NK-92 treated with Interleukin-12 subunit alpha and Interleukin-12 subunit beta, amount 100 ng/mL, for 24 hours (cell line): ENCODE measurements at places on chromosomes 7 and 10.

DNA sequence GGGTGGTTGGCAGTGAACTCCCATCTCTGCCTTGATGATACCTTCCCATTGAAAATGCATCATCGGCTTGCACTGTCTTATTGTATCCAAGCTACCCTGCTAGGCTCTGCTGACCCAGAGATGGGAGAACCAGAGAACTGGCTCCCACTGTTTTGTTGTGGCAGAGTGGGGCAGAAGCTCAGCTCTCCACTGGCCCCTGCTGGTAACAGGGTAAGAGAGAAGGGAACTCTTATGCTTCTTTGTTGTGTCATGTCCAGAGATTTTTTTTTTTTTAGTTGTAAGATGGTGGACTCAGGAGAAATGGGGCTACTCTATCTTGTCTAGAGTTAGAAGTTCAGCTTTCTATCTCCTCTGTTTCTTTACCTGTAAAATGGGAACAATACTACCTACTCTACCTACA lies 100.5 kb upstream of the SDK1 start:
- no peak for DNase-seq

DNA sequence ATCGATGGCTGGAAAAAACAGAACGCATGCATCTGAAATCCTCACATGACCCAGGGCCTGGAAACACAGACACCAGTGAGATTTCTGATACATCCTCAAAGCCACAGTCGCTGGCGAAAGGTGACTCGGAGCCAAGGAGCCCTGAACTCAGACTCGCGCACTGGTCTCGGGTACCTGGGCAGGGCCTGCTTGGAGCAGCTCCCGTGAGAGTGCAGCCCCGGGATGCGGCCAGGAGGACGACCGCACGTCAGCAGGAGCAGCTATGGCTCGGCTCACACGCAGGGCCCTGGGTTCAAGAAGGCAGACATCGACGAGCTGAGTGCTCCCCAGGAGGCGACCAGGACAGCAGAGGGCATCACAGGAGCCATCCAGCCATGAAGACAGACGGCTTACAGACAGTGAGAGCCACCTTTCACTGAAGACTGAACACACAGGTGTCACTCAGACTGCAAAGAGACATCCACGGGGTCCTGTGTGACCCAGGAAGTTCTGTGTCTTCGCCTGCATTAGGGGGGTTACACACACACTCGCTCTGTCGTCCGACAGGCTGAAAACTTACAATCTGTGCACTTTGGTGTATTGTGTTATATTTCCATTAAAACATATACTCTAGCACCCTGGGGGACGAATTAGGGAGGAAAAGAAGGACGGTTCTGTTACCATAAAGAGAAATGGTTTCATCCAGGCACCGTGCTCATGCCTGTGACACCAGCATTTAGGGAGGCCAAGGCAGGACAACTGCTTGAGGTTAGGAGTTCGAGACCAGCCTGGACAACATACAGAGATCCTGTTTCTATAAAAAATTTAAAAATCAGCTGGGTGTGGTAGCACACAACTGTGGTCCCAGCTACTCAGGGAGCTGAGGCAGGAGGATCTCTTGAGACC lies 227.7 kb downstream of the MAD1L1 start:
- no peak for DNase-seq

DNA sequence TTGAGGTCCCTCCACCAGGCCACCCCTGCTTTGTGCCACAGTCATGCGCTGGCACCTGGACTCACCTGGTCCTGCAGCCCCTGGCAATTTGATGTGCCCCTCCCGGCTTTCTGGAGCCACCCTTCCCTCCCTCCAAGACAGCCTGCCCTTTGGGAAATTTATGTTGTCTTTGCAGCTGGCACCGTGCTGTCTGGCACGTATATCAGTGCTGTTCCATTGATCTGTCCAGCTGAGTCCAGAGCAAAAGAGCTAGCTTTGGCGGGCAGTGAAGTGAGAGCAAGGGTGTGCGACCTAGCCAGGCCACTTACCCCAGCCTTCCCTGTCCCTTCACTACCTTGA lies 5.7 kb downstream of the RARRES2 start:
- DNase-seq: no peak

DNA sequence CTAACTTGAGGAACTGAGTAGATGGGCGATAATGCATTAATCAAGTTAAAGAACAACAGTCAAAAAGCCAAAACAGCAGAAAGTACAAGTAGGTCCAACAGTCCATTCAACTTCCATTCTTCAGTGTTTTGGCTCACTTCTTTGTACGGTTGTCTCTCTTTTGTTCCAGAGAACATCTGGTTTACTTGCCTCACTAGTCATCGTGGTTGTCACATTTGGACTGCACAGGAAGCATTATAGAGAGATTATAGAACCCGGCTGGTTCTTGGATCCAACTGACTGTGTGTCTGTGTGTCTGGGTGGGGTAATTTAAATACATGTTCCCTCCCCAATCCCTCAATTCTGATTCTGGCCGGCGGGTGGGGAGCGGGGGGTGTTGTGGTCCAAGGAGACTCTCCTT lies 1.8 kb upstream of the CEP41 start:
- no peak for DNase-seq

GRCh38 chr10:24906372-24906771 lies 46.0 kb downstream of the PRTFDC1 start:
- DNase-seq: no peak

DNA sequence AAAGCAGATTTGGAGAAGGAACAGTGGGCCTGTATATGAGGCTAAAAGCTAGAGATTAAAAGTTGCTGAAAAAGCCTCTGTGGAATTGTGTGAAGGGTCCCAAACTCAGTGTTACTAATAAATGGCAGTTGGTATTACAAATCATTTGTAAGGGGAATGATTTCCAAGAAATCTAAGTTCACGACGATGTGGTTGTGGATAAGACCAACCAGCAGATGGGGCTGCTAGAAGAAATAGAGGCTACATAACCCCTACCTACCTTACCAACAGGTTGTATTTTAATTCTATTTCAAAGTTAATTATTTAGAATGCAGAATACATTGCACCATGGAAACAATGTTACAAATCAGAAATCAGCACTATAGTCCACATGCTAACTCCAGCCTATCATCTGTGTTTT lies 377.1 kb downstream of the HPSE2 start:
- no peak for DNase-seq

GRCh38 chr10:78025685-78026364 lies 3.5 kb downstream of the POLR3A start:
- DNase-seq: no peak

DNA sequence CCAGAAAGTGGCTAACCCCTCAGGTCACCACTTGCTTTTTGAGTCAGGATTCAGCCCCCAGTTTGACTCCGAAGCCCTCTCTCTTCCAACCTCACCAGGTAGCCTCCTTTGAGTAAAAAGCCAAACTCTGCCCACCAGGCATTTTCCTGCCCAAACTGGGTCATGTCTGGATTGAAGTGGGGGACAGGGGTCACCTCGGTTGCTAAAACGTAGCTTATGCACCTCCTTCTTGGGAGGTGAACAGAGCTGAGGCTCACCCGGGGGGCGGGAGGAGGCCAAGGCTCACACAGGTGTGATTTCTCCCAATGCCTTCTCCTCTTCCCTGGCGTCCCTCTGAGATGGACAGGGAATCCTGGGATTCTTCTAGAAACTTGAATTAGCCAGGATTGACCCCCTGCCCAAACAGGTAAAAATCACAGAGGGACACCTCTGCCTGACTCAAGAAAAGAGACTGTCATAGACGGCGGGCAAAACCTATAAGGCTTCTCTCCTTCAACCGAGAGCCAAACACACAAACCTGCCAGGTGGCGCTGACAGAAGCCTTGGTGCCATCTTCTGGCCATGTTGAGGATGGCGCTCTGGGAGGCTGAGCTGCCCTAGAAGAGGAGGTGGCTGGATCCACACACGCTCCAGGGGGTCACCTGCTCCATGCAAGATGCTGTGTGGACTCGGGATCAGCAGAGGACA lies 51.6 kb downstream of the PRLHR start:
- peak; percentile 16 for DNase-seq

DNA sequence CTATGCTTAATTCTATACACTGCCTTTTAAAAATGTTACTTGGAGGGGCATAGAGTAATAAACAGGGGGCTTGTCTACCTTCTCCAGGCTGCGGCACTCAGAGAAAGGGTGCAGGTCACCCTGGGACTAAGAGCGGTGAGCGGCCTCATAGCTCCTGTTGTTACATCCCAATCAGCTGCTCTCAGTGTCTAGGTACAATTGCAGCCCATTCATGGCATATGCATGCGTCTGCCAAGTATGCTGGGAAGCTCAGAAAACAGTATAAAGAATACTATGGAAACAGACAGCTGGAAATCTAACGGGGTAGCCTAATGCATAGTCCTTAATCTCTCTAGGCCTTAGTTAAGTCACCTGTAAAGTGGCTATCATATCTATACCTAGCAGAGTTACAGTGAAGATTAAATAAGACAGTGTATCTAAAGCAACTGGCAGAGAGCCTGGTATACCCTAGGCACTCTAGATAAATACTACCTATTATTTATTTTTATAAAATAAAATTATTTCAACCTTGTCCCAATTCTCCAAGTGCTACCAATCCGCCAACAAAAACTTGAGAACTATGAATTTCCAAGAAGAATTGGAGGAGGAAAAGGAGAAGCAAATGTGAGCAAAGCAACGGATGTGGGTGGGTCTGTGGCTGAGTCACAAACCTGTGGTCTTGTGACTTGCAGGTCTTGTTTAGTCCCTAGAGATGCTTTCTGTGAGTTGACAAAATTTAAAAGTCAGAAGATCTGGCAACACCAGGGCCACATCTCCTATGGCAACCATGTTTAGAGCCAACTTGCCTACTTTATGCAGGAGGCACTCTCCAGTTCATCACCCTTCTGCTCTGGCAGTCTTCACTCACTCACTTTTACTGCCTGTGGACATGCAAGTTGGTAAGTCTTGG lies 183.0 kb downstream of the RAPGEF5 start:
- peak; percentile 34 for DNase-seq

GRCh38 chr10:89563861-89564478 lies 28.6 kb upstream of the SLC16A12 start:
- no peak for DNase-seq

DNA sequence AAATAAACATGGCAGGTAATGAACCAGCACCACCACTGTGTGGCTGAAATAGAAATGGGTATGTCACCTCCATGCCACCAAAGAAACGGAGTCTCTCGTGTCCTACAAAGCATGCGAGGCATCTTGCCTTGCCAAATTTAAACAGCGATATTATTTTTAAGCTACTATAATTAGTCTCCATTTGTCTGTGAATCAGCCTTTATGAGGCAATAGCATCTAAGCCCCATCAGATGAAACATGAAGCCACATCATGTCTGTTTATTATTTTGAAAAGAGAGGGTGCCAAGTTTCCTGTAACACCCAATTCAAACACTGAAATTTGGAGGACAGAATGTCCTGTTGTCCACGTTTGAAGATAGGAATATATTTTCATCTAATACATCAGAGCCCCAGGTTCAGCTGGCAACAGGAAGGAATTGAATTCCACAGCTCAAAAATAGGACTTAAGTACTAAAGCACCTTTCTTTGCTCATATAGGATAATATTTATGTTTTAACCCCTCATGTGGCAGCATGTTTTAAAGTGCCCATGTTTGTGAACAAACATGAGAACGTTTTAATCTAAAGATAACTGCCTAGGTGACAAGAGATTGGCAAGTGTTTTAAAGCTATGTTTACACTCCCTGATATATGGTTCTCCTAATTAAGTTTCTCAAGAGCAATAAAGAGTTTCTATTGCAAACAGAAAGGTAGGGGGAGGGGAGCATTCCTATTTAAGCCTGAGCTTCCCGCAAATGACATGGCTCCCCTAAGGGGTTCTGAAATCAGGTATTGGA lies 86.8 kb downstream of the SORBS1 start:
- no peak for DNase-seq

GRCh38 chr10:90652519-90652918 lies 205.3 kb downstream of the HTR7 start:
- DNase-seq: no peak

DNA sequence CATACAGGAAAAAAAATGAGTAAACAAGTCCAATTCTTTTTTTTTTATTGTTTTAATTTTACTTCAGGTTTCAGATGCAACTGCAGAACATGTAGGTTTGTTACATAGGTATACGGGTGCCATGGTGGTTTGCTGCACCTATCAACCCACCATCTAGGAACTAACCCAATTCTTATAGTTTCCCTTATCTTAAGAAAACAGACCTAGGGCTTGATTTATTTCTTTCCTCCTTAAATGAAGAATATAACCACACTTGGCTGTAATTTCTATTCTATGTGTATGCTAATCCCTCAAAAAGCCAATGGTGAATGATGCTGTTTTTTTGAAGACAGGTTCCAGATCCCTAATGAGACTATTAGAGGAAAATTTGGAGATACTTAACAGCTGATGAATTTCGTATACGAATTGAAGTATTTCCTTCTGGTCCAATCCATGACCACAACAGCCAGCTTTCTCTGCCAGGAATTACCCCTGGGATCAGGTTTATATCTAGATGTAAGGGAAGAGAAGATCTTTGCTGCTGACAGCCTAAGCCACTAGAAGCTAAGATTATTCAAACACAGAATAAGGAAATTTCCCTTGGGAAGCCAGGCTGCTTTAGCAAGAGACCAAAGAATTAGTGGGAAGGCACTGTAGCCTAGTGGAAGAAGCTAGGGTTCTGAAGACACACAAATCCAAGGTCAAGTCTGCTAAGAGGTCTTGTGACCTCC lies 115.8 kb downstream of the INHBA start:
- no peak for DNase-seq

DNA sequence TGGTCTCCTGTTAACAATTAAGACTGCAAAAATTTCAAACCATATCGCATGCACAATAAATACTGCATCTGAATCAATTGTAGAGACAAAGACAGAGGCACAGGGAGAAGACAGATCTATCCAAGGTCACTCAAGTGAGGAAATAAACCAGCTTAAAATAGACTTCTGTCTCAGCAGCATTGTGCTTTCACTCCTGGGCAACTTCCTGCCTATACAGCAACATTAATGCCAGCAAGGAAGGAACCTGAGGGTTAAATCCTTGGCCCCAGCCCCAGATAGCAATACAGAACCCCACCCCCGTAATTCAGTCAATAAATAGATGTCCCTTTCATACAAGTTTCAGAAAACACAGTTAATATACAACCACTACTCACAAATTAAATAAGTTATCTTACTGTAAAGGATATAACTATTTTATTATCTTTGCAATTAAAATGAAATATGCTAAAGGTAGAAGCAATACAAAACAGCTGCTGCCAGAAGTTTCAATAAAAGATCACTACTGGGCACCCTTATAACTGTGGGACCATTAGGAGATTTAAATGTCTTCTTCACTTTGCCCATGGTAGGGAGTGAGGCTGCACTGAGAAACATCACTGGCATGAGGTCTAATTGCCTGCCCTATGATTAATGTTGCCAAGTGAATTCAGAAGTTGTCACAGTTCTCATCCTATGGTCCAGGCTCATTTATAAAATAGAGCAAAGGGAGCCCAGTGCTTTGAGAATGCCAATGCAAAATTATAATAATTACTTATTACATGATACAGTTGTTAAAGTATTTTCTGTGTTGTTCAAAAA lies 49.4 kb downstream of the CAV1 start:
- DNase-seq: no peak
